NCI-H446 treated with DMSO at 0.1 percent for 48 hours (cell line): ENCODE measurements at places on chromosomes 1 and 21.

DNA sequence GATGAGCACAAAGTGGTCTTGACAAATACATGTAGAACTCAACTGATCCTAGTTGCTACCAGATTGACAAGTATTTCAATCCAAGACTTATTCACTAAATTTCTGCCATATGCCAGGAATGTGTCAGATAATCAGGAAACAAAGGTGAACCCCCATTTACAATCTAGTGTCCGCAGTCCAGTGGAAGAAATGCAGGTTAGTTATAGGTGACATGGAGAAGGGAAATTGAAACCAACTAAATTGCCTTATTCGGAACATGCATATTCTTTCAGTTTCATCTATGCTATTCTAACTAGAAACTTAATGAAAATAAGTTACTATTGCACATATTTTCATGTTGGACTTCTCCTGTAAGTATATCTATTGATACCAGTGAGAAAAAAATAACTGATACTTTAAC, 209.4 kb downstream of the COL24A1 start:
- DNase-seq: no peak

- no peak for DNase-seq
Observed at GRCh38 chr1:91814448-91814847, 71.5 kb downstream of the TGFBR3 start.

GRCh38 chr1:10510520-10511493, 36.1 kb downstream of the PEX14 start:
- DNase-seq: peak; percentile 56

DNA sequence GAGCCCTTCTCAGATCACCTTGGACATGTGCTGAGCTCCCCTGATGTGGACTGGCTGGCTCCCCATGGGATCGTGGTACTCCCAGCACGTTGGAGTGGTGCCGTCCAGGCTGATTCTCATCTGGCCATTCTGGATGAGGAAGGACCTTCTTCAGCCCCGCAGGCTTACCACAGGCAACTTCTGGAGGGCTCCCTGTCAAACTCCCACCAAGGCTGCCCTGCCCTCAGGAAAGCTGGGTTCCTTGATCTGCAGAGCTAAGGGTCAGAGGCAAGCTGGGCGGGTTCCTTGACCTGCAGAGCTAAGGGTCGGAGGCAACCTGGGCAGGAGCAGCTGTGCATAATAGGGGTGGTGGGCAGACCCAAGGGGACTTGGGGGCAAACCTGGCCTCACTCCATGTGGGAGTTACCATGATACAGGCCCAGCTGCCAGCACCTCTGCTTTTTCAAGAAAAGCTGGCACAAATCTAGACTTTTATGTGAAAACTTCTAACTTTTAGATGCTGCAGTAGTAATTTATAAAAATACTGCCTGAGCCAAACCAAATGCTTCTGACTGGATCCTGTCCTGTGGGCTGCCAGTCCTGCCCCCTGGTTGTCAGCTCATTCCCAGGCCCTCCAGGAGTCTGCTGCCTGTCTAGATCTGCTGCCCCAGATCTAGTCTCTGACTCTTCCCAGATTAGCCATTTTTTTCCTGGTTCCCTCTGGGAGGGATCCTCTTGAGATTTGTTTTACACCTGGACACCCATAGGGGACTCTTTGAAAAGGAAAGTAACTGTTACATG, 5.6 kb upstream of the THEM5 start:
- DNase-seq: no peak

DNA sequence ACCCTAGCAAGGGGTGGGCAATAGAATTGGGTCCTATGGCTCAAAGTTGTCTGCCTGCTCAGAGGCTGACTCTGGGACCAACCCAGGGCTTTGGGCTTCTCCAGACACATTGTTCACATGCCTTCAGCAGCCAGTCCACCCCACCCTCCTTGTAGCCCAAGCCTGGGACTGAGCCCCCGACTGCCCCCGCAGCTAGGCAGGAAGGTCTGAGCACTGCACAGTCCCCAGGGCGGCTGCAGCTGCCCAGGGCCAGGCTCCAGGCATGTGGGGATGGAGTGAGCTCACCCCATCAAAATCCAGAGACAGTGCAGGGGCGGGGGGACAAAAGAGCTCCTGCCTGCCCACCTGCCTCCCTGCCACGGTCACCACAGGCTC, 35.6 kb downstream of the HSPG2 start:
- DNase-seq: no peak

- DNase-seq: no peak
Observed at GRCh38 chr1:199510314-199510713, 517.2 kb upstream of the NR5A2 start.

DNA sequence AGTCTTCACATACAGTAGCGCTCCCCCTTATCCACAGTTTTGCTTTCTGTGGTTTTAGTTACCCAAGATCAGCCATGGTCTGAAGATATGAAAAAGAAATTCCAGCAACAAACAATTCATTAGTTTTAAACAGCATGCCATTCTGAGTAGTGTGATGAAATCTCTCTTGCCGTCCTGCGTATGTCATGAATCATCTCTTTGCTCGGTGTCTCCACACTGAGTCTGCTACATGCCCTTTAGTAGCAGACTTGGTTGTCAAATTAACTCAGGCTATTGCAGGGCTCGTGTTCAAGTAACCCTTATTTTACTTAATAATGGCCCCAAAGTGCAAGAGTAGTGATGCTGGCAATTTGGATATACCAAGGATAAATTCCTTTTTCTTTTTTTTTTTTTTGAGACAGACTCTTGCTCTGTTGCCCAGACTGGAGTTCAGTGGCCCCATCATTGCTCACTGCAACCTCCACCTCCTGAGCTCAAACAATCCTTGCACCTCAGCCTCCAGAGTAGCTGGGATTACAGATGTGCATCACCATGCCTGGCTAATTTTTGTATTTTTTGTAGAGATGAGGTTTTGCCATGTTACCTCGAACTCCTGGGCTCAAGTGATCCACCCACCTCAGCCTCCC, 22.6 kb downstream of the PHACTR4 start:
- DNase-seq: no peak

GRCh38 chr1:35563166-35563565, 5.6 kb downstream of the NCDN start:
- DNase-seq: no peak

DNA sequence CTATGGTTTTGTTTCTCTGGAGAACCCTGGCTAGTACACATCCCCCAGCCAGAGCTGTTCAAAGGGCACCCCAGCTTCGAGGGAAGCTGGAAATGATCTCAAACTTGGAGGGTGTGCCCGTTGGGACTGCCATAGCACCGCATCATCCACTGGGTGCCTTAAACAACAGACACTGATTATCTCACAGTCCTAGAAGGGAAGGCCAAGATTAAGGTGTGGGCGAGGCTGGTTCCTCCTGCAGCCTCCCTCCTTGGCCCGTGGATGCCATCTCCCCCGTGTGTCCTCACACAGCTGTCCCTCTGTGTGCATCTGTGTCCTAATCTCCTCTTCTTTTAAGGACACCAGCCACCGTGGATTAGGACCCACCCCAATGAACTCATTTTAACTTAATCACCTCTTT, 4.2 kb upstream of the IBA57 start:
- DNase-seq: no peak

- no peak for DNase-seq
Observed at GRCh38 chr1:230303069-230303468, 123.1 kb downstream of the PGBD5 start.

DNA sequence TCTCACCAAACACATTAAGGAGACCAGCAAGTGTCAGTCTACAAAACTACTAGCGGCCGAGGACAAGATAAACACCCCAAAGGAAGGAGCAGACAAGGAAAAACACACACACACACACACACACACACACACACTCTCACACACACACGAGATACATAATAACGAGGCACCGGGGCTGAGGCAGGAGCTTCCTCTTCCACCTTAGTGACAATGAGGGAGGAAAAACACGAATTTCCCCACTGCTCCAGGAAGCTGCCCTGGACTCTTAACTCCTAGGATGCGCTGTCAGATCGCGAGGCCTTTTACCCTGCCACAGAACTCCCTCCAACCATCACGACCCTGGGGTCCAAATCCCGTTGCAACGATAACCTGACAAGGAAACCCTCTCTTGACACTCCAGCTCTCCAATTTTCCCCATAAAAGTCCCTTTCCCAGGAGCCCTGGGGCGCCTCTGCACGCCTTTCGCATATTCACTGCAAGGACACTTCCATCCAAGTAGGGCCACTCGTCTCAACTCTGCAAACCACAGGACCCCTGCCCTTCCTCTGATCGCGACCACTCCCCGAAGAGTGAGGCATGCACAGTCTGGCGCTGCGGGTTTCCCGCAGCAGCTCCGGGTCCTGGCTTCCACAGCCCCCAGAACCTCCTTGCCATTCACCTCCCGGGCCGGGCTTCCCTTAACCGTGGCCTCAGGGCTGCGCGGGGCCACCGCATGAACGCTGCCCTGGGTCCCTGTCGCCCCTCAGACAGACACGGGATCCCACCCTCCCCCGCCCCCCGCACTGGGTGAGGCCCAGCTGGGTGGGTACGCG, 581 bp downstream of the ETV3 start:
- DNase-seq: no peak

GRCh38 chr1:16038620-16038912, 5.0 kb upstream of the CLCNKB start:
- no peak for DNase-seq

GRCh38 chr1:172469717-172470116, 25.8 kb upstream of the PIGC start:
- no peak for DNase-seq

GRCh38 chr1:97516588-97516987, 404.2 kb downstream of the DPYD start:
- DNase-seq: no peak

DNA sequence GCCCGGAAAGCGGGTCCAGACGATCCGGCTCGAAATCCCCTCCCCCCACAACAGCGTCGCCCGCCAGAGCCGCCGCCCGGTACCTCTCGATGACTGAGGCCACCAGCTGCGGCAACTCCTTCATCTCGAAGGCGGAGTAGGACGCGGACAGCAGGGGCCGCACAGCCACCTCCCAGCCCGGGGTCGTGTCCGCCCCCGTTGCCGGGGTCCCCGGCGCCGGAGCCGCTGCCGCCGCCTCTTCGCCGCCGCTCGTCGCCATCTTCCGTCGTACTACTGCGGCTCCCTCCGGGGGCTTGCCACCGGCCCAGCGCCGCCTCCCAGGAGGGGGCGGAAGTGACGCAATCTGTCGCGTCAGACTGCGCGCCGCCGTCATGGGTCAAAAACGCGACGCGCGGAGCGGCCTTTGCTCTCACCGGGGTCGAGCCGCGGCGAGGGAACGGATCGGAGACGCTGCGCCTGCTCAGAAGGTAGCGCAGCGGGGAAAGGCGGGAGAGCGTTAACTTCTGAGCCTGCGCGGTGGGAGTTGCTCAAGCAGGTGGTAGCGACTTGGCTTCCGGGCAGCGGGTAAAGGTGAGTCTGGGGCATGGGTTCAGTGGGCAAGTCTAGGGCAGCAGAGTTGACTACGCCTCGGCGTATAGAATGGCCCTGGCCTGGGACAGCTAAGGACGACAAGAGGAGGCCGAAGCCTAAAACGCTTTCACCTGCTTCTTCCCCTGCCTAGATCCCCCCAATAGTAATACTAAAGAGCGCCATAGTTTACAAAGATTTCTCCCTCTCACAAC, at the start of gene UBR4:
Gene UBR4, minus strand, starts transcription at position 277 of the 782 bp plus-strand sequence. Its CDS starts 18 bp downstream, at position 259.
- peak; percentile 94 for DNase-seq

DNA sequence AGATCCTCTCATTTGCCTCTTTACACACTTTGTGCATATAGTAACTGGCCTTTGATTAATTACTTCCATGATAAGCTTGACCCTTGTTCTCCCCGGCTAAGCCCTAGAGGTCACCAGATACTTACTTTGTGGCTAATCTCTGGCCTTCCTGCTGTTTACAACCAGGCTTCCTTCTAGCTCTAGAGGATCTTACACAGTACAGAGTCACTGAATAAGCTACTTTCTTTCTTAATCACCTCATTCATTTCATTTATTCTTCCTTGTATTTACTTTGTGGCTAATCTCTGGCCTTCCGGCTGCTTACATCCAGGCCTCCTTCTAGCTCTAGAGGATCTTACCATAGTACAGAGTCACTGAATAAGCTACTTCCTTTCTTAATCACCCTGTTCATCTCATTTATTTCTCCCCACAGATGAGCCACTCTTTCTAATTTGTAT, 144.3 kb upstream of the C1orf21 start:
- DNase-seq: no peak

GRCh38 chr1:185973645-185974044, 239.5 kb downstream of the HMCN1 start:
- DNase-seq: no peak

DNA sequence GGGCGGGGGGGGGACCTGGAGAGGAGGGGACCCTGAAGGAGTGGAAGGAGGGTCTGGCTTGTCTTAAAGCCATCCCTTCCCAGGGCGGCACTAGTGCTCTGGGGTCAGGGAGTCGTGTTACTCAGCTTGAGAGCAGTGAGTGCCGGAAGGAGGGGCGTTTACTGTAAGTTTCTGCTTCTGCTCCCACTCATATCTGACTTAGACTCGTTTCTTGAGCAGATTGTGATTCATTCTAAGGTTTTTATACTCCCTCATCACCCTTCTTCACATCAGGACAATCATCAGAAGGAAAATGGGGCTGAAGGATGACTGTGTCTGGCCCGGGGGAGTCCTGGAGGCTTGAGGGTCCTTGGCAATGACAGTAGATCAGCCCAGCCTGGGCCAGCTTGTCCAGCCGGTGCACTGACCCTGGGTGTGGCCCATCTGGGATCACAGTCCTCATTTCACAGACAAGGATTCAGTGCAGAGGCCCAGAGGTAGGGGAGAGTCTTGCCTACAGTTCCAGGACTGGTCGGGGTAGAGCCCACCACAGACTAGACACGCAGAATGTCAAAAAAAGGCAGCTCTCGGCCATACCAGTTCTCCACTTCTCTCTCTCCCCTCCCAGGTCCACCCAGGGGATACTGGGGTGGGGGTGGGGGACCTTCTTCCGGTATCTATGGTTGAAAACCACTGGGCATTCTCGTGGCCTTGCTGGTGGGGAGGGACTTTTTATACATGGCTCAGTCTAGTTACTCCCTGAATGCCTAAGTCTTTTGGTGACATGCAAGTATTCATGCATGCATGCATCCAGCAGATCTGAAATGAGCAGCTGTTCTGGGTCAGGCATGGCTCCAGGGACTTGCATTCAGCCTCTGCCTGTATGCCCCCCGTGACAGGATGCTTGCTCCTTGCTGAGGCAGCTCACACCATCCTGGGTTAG, 5.1 kb downstream of the TNFRSF8 start:
- no peak for DNase-seq

GRCh38 chr1:161313554-161314200, 504 bp upstream of the SDHC start:
- DNase-seq: no peak

DNA sequence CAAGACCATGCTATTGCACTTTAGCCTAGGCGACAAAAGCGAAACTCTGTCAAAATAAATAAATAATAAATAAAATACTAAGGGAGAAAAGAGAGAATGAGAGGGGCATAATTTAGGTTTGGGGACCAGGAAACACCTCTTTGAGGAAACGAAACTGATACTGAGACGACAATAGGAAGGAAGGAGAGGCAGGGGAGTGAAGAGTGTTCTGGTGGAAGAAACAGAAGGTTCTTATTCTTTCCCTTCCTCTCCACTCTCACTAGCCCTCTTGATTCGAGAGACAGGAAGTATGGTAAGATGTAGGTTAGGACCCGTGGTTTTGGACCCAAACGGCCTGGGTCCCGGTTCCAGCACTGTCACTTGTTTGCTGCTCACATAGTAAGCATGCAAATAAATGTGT, 1.6 kb upstream of the NKAIN1 start:
- DNase-seq: no peak

GRCh38 chr1:244154872-244155531, 103.9 kb downstream of the ZBTB18 start:
- no peak for DNase-seq
